ENCODE measurements at places on chromosomes 3 and 15.

DNA sequence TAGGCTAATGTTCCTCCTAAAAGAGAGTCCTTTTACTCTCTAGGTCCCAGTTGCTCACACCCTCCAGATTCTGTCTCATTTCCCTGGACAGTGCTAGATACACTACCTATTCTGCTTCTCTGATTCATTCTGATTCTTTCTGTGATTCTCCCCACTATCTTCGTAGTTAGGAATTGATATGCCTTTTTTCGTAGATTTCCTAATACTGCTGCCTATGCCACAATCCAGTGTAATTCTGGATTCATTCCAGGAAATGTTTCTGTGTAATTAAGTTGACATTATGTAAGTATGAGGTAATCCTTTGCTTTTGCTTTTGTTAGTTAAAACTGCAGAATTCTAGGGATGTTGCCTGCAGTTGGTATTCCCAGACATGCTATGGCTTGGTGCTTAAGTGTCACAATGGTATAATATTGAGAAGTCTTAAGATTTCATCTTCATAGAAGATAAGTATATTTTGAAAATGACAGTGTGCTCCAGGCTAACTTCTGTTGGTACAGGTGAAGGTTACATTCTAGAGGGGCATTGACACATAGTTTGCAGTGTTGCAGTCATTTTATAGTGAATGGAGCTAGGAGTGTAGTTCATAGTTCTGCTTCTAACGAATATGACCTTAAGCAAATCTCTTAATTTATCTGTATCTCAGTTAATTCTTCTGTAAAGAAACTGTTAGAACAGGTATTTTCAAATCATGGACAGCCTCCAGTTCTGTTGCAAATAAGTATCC is 54.3 kb downstream of the RIOX2 start:
- DNase-seq, result no peak

GRCh38 chr3:42067326-42067725 is 23.8 kb upstream of the TRAK1 start:
- no peak for DNase-seq

DNA sequence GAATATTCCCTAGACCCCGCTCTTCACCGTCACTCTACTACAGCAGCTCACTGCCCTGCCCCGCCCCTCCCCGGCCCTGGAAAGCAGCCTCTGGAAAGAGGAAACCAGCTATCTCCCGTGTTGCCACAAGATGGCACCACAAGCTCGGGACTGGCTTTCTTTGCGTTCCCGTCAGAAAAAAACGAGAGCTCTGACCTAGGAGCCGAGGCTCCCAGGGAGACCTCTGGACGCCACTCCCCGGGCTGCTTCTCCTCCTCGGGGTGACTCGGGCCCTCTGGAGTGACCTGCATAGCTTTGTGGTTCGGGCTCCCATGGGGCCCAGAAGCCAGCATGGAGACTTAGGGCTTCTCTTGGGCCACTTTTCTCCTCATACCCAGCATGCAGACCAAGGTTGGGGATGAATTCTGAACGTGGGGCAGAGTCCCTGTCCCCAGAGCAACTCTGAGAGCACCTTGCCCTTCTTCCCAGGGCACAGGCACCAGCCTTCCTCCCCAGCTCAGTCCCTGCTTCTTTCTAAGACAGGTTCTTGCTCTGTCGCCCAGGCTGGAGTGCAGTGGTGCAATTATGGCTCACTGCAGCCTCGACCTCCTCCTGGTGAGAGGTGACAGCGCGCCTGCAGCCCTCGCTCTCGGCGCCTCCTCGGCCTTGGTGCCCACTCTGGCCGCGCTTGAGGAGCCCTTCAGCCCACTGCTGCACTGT is 19.0 kb downstream of the STOML1 start:
- DNase-seq, result peak; percentile 71

DNA sequence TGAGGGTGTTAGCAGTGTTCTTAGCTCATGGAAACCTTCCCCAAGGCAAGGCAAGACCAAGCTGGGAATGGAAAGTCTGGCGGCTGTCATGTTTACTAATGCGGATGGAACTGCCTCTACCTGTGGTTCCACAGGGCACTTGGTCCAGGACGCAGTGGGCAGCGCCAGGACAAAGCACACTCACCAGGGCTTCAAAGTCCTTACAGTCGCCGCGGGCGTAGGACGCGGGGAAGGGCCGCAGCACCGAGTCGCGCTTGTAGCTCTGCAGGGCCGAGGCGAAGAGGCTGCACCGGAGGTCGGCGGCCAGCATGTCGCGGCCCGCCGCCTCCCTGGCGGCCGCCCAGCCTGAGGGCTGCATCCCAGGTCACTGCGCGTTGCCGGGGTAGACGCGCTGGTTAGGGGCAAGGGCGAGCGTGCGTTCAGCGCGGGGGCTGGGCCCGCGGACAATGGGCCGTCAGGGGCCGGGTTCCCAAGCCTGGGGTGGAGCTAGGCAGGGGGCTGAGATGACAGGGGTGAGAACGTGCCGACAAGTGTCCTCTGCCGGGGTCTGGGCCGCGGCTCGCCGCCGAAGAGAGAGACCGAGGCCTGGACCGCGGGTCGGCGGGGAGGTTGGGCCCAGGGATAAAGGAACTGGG is 497 bp downstream of the PARP16 start:
- DNase-seq, result no peak

DNA sequence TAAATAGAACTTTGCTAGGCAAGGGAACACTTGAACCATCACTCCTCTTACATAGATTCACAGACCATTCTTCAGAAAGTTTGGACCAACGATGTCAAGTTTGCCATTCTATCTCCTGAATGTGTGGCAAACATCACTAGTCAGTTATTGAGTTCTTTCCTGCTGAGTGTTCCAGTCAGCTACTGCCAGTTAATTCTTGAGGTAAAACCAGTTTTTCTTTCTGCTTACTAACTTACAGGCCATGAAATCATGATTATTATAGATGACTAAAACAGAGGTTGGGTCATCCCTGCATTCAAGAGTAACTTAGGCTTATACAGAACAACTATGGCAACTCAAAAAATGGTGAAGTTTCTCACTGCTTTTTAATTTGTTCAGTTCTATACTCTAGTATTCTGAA is 88.2 kb downstream of the AP4E1 start:
- no peak for DNase-seq

DNA sequence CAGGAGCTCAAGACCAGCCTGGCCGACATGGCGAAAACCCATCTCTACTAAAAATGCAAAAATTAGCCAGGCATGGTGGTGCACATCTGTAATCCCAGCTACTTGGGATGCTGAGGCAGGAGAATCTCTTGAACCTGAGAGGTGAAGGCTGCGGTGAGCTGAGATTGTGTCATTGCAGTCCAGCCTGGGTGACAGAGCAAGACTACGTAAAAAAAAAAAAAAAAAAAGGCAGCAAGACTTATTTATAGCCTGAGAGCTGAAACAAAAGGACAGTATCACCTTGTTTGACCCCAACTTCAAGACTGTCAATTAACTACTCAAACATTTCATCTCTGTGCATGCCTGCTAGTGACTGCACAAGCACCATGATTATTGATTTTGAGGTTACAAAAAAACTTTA is 478.9 kb upstream of the GBE1 start:
- DNase-seq, result no peak

- DNase-seq, result no peak
Measured at GRCh38 chr3:25362118-25362517, 65.9 kb upstream of the RARB start.

DNA sequence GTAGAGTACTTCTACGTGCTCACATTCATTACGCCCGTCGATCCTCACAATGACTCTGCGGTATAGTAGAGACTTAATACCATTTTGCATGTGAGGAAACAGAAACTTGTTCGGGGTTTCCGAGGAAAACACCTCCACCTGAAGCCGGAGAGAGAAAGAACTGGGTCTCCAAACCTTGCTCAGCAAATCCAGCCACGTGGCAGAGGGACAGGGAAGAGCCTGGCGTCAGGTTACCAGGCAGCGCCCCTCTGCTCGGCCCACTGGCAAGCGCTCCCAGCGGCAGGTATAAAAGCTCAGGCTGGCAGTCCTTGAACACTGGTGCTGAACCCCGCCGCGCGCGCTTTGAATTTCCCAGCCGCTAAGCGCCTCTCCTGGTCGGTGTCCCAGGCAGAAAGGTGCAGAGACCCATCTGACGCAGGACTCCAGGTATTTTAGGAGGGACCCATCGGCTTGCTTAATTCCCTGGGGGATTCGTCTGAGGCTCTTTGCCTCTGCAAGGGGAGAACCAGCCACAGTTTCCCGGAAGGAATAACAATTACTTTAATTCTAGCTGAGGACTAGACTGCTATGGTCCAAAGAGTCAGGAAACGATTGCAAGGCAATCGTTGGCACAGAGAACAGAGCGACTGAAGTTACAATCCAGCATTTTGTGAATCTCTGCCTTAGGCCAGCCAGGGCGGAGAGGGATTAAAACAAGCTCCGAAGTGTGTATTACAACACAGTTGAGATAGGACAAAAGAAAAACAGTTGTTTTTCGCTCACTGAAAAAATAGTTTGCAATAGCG is at the start of gene C2CD4A:
C2CD4A (plus strand) TSS at position 315 of the 785 bp plus-strand sequence. CDS start 637 bp downstream, outside the sequence.
- DNase-seq, result no peak

DNA sequence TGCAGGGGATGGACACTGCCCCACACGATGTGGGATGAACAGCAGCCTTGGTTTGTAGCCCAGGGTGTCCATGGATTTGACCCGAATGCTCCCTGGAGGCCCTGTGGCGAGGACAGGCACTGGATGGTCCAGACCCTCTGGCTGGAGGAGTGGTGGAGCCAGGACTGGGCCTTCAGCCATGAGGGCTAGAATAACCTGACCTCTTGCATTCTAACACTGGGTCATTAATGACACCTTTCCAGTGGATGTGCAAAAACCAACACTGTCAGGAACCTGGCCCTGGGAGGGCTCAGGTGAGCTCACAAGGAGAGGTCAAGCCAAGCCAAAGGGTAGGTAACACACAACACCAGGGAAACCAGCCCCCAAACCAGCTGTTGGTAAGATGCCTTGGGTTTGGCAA is 51.4 kb downstream of the OXNAD1 start:
- DNase-seq, result no peak

DNA sequence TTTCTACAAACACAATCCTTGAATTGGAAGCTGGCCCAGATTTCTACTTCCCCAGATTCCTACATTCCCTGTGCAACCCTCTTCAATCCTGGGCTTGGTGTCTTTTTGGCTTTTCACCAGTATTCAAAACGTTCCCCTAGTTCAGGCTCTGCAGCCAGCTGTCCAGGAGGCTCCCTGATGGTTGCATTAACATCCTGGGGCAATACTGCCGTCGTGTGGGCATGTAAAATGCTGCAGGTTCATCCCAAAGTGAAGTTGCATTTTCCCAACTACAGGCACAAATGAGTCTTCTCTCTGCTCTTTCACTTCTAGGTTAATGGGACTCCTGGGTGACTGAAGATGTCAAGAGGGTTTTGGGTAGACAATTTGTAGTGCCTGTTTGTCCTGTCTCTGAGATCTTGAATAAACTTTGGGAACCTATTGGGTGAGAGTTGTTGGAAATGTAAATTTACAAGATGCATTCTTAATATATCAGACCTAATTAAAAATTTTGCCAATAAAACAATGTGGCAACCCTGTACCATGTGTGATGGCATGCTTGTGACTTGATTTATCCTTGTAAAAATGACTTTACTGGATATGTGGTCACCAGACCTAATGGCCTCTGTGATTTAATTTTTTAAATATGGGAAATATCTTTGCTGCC is 28.6 kb downstream of the SOX14 start:
- no peak for DNase-seq

- DNase-seq, result no peak
Measured at GRCh38 chr15:81199031-81199779, 2.5 kb downstream of the IL16 start.

GRCh38 chr3:140276703-140277102 is 341.7 kb downstream of the CLSTN2 start:
- no peak for DNase-seq

DNA sequence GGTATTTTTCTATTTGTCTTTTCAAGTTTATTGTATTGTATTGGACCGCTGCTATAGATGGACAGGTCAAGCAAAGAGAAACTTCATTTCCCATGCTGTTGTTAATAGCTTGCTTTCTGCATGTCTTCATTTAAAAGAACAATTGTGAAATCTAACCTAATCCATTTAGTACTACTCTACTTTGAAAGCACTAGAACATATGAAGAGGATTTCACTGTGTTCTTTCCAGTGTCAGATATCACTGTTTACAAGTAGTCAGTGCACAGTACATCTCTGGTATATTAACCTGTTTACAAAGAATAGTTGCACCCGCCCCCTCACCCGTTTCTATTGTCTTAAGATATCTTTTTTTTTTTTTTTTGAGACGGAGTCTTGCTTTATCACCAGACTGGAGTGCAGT is 21.8 kb upstream of the EDEM1 start:
- DNase-seq, result no peak

DNA sequence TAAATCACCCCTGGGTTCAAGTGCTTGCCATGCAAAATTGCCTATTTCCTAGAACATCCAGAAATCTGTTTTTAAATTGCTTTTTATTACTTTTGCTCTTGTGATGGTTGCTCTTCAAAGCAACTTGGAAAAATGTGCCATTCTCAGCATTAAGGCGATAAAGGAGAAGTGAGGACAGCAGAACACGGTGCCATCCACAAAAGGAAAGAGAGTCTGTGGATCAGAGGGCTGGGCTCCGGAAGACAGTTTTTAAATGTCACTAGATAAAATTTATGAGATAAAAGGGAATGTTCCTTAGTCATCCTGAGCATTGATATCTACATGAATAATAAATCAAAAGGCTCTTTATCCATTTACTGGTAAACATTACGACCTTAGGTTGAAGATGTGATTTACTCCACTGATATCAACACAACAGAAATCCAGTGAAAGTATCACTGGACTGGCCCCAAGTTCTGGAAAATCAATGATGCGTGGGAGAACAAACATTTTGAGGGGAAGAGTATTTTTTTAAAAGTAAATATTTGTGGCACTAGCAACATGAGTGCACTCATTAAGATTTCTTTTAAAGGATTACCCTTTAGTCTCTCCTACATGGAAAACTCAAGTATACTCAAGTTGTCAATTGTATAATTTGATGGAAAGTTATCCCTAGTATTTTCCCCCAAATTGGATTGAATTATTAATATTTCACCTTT is 554.7 kb downstream of the FHIT start:
- no peak for DNase-seq

- no peak for DNase-seq
Measured at GRCh38 chr3:170721563-170721962, 135.7 kb upstream of the SLC7A14 start.

- no peak for DNase-seq
Measured at GRCh38 chr3:54376142-54376807, 253.9 kb downstream of the CACNA2D3 start.

- DNase-seq, result no peak
Measured at GRCh38 chr3:128841926-128842920, 37.2 kb upstream of the ACAD9 start.
